NCI-H187 treated with DMSO at 0.1 percent for 48 hours (cell line): ENCODE measurements at places on chromosomes 11 and 22.

GRCh38 chr11:1326435-1327063, 17.1 kb upstream of the TOLLIP start:
- DNase-seq = no peak

DNA sequence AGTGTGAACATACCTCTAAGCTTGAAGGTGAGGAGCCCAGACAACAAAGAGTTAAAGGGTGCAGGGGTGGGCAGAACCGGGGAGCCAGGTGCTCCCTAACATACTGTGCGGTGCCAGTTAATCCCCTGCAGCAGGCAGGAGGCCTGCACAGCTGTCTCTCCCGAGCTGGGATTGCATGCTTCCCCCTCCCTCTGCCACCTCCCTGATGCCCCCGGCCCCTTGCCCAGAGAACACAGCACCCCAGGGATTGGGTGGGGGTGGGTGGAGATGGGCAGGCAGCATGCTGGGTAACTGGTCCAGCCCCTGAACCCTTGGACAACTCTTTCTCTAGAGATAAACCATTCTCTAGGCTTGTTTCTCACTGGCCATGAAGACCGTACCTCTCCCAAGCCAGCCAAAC, 67.7 kb upstream of the MYOD1 start:
- no peak for DNase-seq

- no peak for DNase-seq
Measured at GRCh38 chr11:94895971-94896370, 77.4 kb downstream of the CWC15 start.

DNA sequence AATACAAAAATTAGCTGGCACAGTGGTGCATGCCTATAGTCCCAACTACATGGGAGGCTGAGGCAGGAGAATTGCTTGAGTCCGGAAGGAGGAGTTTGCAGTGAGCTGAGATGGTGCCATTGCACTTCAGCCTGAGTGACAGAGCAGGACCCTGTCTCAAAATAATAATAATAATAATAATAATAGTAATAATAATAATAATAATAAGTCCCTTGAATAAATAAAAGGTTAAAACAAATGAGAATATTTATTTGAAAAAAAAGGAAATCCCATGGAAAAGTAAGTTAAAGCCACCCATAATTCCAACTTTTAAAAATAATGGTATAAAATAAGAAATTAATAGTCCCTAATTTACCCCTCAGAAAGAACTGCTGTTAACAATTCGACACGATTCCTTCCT, 10.0 kb upstream of the NAV2 start:
- DNase-seq = no peak

- DNase-seq = no peak
Measured at GRCh38 chr11:74820763-74821162, 72.1 kb downstream of the RNF169 start.

DNA sequence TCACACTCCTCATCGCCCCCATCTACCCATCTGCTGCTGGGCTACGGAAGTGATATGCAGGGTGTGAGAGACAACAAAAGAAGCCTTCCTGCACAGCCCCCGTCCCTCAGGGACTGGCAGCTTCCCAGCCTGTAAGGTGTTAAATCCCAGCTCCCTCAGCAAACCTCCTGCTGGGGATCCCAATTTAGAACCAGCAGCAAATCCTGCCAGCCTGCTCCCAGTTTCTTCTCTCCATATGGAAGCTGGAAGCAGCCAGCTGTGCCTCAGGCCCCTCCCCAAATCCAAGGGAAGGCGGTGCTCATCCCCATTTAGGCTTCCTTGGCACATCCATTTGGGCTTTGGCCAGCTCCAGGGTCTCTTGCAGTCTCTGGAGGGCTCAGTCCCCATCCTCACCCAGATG, 47.5 kb downstream of the PAMR1 start:
- no peak for DNase-seq

GRCh38 chr11:111112614-111113013, 132.9 kb upstream of the POU2AF2 start:
- no peak for DNase-seq

DNA sequence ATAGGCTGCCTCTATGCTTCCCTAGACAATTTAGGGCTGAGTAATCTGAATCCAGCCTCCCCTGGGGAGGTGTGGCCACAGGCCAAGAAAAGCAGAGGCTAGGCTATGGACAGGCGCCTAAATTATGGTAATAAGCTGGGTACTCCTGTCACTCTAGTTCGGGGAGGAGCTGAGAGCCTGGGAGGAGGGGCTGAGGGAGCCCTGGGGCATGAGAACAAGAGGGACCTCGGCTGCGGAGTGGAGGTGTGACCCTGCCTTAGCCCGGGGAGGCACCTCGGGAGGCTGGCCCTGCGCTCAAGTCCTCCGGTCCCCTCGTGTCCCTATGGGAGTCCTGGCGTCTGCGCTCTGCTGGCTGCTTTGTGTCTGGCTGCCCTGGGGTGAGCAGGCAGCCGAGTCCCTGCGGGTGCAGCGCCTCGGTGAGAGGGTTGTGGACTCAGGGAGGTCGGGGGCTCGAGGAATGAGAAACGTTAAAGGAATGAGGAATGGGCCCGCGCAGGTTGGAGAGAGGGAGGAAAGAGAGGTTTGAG, at the start of gene OTOG:
OTOG (plus strand) TSS at position 209 of the 527 bp plus-strand sequence; CDS start at position 323, 114 bp downstream.
- DNase-seq = no peak
